ENCODE measurements at places on chromosomes 6 and 20. TPM values are rescaled to one million over a fixed set of nuclear protein-coding genes. Genes with fewer than 3 reads are reported as not detected.

PLCB4 gene
- total RNA-seq: 19.5 TPM

SHLD1 gene
- total RNA-seq: 6.8 TPM

TMC2 gene
- total RNA-seq: not detected

TGM3 gene
- not detected for total RNA-seq

KCNG1 gene
- total RNA-seq: 25.0 TPM

MOXD1 gene
- 1.7 TPM for total RNA-seq

SLC17A9 gene
- total RNA-seq: not detected

NT5E gene
- 33.2 TPM for total RNA-seq

PLTP gene
- total RNA-seq: 1.6 TPM
